ENCODE measurements at places on chromosomes 2 and 18.
A peak's percentile ranks its signal among the peaks of the same experiment; 100 is the strongest.

DNA sequence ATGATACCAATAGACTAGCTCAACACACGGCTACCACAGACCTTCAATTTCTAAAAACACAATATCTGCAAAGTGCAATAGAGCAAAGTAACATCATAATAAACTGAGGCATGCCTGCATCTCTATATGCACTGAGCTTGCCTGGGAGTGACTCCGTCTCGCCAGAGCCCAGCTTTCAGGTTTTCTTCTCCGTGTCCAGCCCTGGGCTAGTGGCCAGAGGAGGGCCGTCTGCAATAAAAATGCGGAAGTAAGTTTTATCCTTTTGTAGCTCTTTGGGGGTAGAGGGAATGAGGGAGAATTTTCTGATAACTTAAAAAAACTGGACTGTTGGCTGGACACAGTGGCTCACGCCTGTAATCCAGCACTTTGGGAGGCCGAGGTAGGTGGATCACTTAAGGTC, 41.0 kb upstream of the GPR17 start:
- DNase-seq: no peak

- no peak for DNase-seq
Observed at GRCh38 chr2:159213296-159213695, 73.2 kb downstream of the WDSUB1 start.

DNA sequence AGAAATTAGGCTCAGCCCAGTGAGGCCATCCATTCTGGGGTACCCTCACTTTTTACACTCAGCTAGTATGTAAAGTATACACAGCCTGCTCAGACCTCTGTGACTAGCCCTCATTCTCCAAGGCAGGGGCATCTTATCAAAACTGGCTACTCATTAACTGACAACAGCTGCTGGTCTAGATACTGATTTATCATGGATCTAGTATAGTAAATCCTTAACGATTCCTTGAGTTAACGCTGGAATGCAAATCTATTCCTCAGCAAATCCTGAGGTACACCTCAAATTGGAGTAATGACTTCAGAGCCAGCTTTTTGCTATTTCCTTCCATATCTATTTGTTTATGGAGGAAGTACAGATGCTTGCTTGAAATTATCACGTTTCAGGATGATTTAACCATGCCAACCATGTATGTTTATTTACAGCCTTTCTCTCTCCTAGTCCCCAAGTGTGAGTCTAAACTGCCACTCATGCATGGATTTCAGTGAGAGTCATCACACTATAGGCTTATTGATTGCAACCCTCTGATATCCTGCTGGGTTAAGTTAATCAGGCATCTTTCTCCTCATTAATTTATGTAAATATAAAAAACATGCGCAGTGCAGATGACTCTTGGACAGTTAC, 70.2 kb upstream of the DOK6 start:
- DNase-seq: no peak

DNA sequence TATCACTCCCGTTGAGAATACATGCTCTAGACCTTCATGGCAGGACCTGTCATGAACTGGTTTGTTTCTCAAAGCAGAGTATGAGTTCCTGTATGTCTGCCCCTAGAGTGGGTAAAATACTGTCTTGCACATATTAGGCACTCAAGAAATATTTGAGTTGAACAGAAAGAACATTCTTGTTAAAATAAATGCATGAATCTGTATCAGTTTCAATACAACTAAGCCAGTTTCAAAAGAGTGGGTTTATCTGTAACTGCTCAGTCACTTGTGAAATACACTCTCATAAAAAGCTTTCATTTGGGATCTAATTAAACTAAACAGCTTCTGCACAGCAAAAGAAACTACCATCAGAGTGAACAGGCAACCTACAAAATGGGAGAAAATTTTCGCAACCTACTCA, 69.2 kb downstream of the RFTN2 start:
- DNase-seq: no peak

- DNase-seq: no peak
Observed at GRCh38 chr2:240921311-240921994, 15.3 kb downstream of the CROCC2 start.

- DNase-seq: no peak
Observed at GRCh38 chr2:144458541-144458940, 61.4 kb downstream of the ZEB2 start.

DNA sequence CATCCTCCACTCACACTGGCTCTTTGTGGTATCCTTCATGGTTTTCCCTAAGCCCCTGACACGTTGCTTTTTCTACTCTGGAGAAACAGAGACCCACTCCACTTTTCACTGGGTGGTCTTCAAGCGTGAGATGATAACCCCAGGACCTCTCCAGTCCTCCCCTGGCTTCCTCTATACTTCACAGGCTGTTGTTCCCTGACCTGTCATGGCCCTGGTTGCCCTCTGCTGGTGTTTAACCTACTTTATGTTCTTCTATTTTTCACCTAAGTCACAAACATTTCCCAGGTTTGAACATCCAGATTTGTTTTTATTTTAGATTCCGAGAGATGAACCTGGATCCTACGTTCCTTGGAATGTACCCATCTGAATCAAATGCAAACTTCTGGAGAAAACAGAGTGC, 84.5 kb downstream of the AOX1 start:
- no peak for DNase-seq

- no peak for DNase-seq
Observed at GRCh38 chr2:7210712-7211111, 293.5 kb downstream of the RNF144A start.

- DNase-seq: no peak
Observed at GRCh38 chr2:186977433-186978045, 128.6 kb upstream of the ZSWIM2 start.

- no peak for DNase-seq
Observed at GRCh38 chr2:127707890-127708648, 6.8 kb downstream of the SFT2D3 start.

DNA sequence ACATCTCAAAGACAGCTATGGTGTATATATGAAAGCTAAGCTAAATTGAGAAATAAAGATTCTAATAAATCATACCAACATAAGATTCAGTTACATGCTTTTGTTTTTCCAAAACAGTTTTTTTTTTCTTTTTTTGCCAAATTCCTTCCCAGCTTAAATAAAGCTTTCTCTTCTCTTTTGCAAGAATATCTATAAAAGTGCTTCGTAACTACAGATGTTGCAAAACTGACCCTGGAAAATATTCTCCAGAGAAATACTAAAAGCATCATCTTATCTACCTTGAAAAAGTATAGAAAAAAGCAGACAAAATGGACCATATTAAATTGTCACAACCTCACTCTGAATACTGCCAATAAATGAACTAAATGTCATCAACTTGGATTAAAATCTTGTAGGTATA, 38.7 kb downstream of the FANCL start:
- DNase-seq: no peak

GRCh38 chr2:224749136-224749535, 33.0 kb upstream of the CCDC195 start:
- DNase-seq: no peak

DNA sequence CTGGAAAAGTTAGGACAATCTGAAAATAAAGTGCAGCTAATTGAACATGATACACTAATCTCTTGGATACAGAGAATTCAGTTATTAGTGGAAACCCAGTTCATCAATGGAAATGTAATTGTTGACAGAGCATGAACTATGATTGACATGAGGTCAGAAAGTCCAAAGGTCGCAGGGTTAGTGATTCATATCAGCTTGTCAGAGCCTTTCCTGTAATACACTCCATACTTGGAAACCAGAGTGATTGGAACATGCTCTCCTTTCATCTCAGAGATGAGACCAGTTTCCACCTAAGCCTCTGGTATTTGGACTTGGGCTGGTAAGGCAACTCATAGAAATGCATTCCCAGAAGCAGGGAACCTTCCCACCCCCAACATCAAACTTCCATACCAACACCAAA, 8.5 kb upstream of the NCKAP5 start:
- no peak for DNase-seq

DNA sequence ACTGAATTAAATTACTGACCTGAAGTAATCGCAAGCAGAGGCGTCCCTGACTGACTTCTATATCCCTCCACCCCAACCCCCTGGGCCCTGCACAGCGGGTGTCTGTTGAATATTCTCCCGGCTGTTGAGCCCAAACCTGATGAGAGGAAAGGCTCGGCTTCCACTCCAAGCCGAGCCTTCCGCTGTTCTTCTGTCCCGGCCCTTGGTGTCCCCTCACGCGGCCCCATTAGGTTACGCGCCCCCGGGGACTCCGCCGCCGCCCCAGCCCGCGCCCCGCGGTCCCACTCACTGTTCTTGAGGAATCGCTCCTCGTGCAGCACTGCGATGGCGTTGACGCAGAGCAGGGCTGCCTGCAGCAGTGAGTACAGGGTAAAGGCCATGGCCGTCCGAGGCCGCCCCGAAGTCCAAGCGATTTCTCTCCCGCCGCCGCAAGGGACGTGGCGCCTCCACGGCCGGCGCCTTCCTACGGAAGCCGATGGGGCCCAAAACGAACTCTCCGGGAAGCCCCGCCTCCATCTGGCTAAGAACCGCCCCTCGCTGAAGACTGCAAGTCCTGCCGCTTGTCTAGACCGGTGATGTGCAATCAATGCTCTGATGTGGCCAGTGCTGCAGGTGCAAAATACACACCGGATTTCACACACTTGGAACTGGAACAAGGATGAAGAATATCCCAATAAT, at the start of gene IER3IP1:
Gene IER3IP1 (minus strand): TSS at position 467 of the 678 bp plus-strand sequence. CDS start 87 bp downstream, at position 380.
- peak; percentile 75 for DNase-seq

GRCh38 chr2:30147196-30147714, 448 bp downstream of the YPEL5 start:
- DNase-seq: no peak

DNA sequence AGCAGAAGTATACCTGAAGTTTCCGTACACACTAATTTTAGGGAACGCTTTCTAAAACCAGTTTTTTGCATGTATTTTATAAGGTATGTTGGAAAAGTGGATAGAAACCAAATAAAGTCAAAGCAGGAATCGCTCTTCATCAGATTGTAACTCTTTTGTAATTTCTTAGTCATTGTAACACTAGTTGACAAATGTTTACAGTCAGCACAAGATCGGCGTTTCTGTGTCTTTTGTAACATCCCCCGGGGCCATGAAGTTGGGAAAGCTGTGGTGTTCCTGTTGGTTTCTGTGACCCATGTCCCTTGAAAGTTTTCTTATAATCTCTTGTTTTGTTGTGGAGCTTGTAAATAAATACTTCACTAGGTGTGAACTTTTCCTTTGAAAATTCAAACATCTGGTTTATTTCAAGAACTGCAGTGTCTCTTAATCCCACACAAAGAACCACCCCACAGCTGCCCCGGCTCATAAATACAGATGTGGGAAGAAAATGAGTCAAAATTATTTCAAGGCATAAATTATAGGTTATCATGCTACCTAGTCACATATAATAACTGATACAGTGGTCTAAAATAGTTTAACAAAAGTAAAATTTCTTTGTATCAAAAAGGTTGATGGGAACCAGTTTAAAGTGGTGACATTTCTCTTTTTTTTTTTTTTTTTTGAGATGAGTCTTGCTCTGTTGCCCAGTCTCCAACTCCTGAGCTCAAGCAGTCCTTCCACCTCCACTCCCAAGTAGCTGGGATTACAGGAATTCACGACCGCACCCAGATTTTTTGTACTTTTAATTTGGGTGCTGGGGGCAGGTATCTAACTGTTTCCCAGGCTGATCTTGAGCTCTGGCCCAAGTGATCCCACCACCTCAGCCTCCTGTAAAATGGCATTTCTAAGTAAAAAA, 751 bp upstream of the NMI start:
- DNase-seq: no peak

DNA sequence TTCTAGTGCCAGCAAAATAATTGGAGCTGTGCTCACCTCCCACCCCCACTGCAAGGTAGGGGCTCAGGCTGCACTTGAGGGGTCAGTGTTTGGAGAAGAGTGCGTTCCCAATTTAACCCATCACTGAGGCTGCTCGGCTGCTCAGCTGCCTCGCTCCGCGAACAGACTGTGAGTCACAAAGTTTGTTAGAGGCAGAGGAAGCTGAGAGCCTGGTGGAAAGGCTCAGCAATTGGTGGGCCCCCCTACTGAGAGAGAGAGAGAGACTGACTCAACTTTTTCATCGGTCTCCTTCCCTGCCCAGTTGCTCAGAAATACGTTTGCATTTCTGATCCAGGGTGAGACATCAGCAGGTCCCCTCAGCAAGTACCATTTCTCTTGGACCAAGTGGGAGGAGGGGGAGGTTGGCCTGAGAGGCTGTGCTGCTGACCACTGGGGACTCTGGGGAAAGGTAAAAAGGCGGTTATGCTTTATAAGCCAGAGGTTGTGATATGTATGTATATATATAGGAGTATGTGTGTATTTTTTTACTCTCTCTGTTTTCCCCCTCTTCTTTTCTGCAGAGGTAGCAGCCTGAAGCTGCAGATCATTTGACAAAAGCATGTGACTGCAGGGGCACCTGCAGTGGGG, 1.5 kb downstream of the EFR3B start:
- DNase-seq: peak; percentile 15

DNA sequence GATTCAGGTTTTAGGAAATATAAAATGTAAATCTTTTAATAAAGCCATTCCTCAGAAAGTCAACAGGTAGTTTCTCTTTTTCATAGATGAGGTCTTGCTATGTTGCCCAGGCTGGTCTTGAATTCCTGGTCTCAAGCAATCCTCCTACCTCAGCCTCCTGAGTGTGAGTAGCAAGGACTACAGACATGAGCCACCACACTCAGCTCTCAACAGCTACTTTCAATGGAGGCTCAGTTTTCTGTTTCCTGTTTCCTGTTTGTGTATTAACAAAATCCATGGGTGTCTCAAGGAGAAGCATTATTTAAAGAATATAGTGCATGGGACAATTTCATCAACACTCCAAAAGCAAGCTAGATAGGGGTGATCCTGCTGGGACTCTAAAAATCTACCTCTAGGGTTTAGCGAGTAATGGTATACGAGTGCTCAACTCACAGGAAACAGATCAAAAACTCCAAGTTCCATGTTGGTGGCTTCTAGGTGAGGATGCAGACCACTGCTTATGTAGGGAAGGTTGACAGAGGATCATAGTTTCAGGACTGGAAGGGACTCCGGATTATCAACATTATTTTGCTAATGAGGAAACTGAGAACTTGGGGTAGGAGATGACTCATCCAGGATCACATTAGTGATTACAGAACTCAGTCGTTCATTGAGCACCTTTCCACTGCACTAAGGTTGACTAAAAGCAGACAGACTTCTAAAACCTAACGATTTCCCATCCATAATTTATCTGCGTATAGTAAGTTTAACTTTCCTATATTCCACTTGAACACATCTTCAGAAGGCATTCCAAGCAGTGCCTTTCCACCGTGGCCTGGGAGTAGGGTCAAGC, 61.7 kb upstream of the WIPF1 start:
- no peak for DNase-seq
